NCI-H1417 (cell line): ENCODE measurements at places on chromosomes 7 and 10.
A peak's percentile ranks its signal among the peaks of the same experiment; 100 is the strongest.

GRCh38 chr10:61904733-61905725, 3.5 kb downstream of the ARID5B start:
- peak; percentile 52 for DNase-seq

- no peak for DNase-seq
These were observed 2.2 kb upstream of the EPC1 start for GRCh38 chr10:32349199-32349585.

- no peak for DNase-seq
These were observed 3.9 kb upstream of the COL17A1 start for GRCh38 chr10:104089621-104090020.

DNA sequence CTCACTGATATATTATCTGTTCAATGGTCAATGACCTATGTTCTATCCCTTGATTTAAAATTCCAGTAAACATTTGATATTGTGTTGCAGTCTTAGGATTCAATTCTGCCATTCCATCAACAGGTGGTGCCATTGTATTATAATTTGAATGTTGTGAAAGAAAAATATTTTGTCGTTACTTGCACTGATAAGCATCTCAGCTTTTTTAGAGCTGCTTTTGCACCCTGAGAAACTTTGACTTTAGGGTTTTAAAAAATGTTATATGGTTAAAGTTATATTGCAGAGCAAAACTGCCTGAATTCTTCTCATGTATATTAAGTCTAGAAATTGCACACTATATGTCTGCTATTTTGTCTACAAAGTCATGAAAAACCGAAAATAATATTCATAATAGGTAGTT, 18.8 kb upstream of the MINDY3 start:
- DNase-seq = peak; percentile 70

DNA sequence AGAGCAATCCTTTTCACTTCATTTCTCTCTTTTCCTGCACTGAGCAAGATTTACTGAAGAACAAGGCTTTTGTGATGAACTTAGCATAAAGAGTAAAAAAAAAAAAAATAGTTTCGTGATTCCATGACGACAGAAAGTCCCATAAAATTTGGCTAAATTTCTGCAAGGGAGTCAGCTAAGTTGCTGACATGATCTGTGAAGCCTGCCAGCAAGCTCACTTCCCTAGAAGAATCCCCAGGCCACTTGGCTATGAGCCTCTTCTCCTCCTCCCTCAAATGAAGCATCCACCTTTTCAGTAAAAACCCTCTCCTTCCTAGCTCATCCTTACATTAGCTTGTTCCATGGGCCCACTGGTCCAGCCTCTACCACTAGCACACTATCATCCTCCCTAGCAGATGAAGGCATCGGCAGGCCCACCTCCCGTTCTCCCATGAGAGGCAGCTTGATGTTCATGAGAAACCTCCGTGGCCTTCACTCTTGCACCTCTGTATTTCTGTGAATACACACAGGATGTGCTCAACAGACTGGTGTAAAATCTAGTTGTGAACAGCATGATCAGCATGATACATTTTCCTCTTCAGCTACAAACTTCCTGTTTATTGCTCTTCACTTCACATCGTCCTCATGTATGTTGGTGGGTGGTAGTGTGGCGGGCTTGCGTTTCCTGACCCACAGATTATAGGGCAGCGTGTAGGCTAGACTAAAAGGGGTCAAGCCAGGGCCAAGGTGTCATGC, 30.9 kb downstream of the GIMAP8 start:
- no peak for DNase-seq

GRCh38 chr7:135965602-135966001, 11.6 kb downstream of the MTPN start:
- DNase-seq = no peak

- no peak for DNase-seq
These were observed 49.8 kb downstream of the PAXIP1 start for GRCh38 chr7:154953006-154953684.

- DNase-seq = no peak
These were observed 14.4 kb downstream of the HTRA1 start for GRCh38 chr10:122475591-122476332.

DNA sequence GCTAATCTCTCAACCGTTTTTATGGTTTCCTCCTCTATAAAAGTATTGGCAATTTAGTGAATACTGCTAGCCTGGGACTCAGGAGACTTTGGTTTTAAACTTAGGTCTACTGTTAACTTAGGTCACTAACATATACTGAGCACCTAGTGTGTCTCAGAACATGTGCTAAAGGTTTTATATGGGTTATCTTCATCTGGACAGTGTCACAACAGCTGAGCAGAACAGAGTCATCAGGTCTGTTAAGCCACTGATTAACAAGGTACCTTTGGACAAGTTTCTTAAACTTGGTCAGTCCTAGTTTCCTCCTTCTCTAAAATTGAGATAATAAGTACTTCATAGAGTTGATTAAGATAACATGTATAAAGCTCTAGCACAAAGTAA, 30.6 kb downstream of the NET1 start:
- DNase-seq = no peak

- no peak for DNase-seq
These were observed 72.9 kb upstream of the GRID1 start for GRCh38 chr10:86439544-86439943.

DNA sequence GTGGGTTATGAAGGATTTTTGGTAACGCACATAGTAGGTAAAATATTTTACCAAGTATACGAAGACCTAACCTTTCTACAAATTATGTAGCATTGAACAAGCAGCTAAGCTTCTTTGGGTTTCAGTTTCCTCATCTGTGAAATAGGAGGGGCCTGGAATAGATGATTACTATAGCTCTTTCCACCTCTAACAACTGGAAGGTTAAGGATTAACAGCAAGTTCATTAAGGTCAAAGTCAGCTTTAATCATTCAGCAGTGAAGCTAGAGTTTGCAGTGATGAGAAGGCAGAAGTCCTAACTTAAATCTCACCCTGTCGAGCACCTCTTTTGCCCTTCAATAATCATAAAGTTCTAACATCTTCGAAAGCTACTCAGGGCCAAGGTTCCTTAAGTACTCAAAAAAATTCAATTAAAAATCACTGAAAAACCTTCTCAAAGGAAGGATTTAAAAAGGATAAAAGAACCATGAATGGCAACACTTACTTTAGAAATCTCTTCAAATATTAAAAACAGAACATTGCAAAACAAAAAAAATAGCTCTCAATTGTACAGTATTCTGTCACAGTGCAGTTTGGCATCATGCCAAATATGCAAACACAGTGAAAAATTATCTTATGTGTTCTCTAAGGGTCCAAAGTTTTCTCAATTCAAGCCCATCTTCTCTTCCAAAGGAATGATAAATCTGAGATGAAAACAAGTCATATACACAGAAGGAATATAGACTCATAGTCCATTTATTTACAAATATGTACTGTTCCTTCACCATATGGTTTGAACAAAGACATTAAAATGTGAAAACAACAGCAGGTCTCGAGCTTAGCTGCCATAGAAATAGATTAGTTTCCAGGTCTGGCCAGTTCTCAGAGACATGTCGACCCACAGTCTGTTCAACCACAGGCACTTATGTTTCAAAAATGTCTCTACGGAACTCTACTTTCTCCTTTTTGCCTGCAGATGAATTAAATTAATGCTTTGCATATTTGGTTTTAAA, 152.0 kb upstream of the SLC13A1 start:
- DNase-seq = no peak

DNA sequence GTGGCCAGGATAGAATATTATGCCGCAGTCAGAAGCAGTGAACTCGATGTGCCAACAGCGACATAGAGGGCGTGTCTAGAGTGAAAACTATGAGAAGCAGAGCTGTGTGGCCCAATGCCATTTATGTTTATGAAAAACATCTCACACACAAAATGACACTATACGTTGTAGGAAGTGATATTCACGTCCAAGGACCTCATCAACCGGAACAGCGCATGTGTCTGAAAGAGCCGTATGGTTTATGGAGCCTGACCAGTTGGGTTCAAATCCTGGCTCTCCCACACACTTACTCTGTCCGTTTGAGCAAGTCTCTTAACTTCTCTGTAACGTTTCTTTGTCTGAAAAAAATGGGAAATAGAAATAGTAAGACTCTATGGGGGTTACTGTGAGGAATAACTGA, 20.5 kb downstream of the TAS2R40 start:
- no peak for DNase-seq

DNA sequence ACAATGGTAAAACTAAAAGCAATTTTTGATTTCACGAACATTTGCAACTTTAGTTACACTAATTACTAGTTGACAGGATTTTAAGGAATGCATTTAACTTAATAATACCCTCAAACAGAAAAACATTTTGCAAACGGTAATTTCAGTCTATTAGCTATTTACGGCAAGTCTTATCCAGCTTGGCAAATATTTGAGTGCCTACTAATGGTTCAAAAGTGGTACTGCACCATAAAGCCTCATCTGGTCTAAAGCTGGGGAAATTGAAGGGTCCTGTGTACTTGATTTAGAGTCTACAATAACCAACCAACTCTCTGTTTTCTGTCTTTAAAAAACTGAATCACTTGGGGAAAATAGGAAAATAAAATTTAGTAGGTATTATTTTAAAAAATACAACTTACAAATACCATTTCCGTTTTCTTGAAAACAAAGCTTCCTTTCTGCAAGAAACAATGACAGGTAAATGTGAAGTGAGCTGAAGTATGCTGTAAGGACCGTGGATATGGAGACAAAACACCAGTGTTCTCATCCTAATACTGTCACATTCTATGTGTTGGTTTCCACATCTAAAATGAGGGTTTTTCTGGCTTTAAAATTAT, 142.3 kb downstream of the VPS50 start:
- DNase-seq = peak; percentile 39

DNA sequence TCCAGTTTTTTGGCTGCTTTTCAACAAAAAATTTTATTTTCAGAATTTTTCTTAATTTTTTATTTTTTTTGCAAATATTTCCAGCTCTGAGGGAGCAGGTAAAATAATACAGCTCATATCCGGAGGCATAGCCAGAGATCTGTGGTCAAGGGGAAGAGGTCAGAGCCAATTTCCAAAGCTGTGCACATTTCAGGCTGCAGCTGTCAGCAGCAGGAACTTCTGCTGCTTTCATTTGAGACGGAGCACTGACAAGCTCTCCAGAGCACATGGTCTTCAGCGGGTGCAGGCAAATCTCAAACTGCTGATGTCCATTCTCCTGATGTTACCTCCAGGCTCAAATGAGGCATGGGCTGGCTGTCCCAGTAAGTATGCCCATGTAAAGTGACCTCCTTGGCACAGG, 31.1 kb downstream of the SLC26A4 start:
- DNase-seq = no peak

DNA sequence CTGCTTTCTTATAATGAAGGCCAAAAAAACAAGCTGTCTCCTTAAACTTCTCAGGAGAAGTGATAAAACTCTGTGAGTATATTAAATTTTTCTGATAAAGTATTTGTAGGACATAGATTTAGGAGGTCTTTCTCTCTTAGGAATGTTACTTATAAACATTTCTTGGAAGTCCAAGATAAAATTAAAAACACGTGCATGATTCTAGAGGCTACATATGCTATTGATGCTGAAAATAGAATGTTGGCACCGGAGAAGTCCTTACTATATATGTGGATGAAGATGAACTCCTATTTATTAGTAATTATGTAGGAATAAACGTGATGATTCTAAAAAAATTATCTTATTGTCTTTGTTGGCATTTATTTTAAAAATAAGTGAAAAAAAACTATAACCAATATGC, 241.3 kb upstream of the LRRTM3 start:
- DNase-seq = no peak

DNA sequence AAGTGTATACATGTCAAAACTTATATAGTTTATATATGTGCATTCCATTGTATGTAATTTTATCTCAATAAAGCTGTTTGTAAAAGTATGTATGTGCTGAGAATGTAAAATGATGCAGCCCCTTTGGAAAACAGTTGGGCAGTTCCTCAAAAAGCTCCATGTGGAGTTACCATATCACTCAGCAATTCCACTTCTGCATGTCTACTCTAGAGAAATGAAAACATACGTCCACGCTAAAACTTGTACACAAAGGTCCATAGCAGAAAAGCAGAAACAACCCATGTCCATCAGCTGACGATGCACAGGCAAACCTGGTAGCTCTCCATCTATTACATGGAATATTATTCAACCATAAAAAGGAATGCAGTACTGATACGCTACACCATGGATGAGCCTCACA, 8.3 kb upstream of the RGS10 start:
- no peak for DNase-seq

GRCh38 chr7:97680622-97681021, 51.3 kb upstream of the TAC1 start:
- no peak for DNase-seq

DNA sequence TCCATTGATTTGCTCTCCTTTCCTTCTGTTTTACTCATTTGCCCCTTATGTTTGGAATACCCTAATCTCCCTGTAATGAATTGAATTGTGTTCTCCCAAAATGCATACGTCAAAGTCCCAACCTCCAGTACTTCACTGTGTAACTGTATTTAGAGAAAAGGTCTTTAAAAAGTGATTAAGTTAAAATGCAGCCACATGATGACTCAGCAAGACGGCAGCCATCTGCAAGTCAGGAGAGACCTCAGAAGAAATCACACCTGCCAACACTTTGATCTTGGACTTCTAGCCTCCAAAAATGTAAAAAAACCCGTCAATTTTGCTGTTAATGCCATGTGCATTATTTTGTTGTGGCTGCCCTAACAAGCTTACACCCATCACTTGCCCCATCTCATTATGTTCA, 85.3 kb upstream of the PCLO start:
- no peak for DNase-seq

- peak; percentile 2 for DNase-seq
These were observed 141.7 kb upstream of the CCDC6 start for GRCh38 chr10:60048091-60048501.

DNA sequence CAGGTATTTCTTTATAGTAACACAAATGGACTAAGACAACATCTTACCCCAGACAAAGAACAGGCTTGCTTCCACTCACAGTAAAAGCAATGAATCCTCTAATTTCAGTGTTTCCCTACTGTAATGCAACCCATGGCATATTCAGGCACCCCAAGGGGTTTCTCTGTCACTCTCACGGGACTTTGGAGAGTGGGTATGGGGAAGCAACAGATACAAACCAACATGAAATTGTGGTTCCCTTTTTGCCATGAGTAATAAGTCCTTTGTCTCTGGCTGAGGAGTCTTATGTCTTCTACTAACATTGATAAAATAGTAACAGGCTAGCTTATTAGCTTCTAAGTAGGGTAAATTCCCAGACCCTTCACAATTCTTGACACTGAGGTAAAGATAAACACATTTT, 51.4 kb upstream of the AOAH start:
- no peak for DNase-seq

DNA sequence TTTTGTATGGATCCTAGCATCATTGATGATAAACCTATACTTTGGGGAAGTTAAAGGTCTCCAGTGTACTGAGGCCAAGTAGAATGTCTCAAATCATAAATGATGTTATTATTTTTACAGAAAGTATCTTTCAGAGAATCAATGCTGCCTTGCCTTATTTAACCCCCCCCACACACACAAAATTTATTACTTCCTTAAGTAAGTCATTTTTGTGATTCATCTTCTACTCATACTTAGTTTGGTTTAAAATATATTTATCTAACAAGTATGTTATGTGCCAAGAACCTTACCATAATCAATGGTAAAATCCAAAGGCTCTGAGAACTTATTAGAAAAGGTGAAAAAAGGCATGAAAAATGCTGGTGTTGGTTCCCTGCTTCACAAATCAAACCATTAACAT, 18.8 kb upstream of the CLDN12 start:
- DNase-seq = no peak
